Stimulated activated CD8-positive, alpha-beta memory T cell treated with anti-CD3 and anti-CD28 coated beads, Interleukin-2, amount 100 ng/mL, for 1 hour (primary cell): ENCODE measurements at places on chromosomes 11 and 22.

DNA sequence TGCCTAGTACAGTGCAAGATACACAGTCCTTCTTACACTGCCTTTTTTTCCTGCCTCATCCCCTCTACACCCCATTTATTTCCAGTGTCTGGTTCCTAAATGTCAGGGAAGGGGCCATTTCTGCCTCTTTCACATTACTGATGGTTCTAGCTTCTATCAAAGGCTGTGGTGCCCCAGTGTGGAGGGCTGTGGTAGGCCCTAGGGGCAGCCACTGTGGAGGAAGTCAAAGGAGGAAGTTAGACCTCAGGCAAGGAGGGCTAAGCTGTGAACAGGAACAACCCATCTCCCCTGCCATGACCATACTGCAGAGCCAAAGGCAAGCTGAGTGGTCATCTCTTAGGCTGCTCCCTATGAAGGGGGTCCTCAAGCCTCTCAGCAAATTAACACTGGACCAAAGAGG is 81.9 kb upstream of the CRTAM start:
- peak; percentile 29 for DNase-seq

DNA sequence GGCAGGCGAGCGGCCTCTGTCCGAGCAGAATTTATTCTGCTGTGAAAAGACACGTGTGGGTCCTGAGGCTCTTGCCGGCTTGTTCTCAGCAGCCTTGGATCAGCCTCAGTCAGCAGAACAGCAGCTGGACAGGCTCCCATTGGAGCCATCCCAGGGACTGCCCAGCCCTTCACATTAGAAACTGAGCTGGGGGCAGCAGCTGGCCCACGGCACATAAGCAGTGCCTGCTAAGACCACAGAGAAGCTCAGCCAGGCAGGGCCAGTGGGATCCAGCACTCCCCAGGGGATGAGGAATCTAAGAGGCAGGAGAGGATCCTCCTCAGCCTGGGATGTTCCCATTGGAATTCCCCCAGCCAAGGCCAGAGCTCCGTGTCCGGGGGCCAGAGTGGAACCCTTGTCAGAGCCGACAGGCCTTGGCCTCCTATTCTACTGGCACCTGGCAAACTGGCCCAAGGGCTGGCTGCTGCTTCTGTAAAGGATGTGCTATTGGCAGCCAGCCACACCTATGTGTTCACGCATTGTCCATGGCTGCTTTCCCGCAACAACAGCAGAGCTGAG is 18.2 kb downstream of the RTN4R start:
- DNase-seq, result no peak

GRCh38 chr11:81979448-81979847 is 754.2 kb downstream of the FAM181B start:
- DNase-seq, result no peak

GRCh38 chr11:32012049-32012448 is 78.8 kb upstream of the RCN1 start:
- DNase-seq, result no peak

DNA sequence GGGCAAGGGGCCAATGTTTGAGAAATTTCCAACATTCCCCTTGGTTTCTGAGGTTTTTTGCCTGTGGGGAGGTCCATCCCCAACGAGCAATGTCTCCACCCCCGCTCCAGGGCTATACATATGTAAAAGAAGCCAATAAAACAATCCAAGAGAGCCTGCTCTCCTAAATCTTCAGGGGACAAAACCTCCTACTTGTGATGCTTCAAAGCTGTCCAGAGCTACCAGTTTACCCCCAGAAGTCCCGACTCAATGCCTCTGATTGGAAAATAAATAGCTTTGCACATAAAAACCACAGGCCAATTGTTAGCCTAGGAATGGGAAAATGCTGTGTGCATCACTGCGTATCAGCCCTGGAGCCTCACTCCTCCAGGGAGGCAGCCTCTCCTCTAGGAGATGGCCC is 66.0 kb upstream of the PAX6 start:
- no peak for DNase-seq

GRCh38 chr11:109970516-109971183 is 122.5 kb upstream of the ZC3H12C start:
- DNase-seq, result no peak

DNA sequence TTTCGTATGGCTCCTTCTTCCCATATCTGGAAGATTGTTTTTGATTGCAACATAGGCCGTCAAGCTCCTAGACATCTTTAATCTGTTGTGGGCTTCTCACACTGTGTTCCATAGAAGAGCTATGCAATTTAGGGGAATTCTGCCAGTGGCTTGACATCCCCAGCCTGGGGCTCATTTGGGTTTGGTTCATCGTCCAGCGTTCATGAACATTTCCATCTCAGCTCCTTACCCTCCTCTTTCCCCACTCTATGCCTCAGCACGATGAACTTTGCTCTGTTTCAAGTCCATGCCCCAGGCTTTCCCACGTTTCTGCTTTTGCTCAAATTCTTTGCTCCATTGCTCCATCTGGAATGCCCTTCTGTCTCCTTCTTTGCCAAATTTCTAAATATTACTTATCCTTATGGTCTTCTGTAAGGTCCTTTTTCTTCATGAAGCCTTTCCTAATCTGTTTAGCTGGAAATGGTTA is 26.1 kb upstream of the CLMP start:
- no peak for DNase-seq

GRCh38 chr11:16148301-16148931 is 207.9 kb downstream of the SOX6 start:
- no peak for DNase-seq

- DNase-seq, result no peak
These were observed 3.5 kb downstream of the ARRB1 start for GRCh38 chr11:75347781-75348566.

DNA sequence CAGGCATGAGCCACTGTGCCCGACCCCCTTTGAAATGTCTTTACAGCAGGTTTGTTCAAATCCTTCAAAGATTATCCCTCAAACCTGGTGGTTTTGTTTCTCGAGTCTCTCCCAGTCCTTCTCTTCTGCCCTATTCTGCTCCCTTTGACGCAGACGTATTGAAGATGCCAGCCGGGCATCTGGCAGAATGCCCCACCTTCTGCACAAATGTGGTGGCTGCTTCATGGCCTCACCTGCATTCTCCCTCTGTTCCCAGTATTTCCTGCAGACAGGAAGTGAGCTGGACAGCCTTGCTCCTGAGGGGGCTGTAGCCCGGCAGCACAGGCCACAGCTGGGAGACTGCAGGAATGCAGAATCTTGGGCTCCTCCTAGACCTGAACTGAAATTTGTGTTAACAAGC is 4.8 kb upstream of the NAP1L4 start:
- DNase-seq, result no peak

DNA sequence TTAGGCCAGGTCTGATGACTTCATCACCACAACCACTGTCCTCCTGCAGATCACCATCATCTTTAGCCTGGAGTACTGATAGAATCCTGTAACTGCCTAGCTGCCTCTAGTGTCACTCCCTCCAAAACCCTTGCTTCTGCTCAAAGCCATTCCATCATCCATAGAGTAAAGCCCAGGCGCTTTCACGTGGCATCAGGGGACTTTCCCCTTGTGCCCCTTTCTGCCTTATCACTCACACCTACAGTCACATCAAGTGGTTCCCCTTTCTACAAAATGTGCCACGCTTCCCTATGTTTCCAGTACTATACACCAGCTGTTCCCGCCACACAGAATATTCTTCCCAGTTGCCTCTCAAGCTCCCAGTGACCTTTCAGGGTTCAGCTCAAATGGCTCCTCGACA is 75.9 kb downstream of the MN1 start:
- no peak for DNase-seq

DNA sequence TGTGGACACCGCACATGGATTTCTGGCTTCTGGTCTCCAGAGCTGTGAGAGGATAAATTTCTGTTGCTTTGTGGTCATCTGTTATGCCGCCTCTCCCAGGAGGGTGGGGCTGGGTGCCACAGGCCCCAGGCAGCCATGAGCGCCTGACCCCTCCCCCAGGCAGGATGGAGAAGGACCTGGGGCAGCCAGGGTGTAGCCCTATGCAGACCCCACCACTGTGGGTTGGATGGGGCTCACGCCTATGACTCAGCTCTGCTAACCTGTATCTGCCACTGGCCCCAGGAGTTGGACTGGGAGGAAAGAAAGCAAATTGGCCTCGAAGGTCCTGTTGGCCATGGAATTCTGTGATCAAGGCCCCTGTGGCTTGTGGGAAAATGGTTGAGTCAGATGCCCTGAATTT is 1351.1 kb downstream of the BRD1 start:
- DNase-seq, result no peak

DNA sequence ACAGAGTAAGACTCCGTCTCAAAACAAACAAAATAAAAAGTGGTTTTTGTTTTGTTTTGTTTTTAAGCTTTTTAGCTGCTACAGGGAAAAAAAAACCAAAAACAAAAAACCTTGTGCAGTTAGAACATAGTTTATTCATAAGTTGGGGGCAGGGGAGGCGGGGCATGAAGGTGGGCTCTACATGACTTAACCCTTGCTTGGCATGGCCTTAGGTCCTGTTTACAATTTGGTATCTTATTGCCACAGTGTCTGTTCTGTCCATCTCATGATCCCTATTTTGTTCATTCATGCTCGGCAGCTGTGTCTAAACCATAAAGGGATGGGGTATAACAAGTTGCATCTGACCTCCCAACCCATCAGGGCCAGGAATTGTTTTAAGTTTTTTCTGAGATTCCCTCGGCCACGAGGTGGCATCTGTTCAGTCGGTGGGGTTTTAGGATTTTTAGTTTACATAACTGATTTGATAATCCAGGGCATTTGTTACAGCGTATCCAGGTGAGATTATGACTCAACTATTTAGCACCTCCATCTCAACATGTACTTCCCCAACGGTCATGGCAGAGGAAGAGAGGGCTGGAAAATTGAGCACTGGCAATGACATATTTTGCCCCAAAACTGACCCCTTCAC is 6.9 kb downstream of the AP5B1 start:
- DNase-seq, result no peak

GRCh38 chr22:49124608-49125007 is 703.1 kb downstream of the BRD1 start:
- DNase-seq, result no peak

- no peak for DNase-seq
These were observed 413.0 kb upstream of the LARGE1 start for GRCh38 chr22:34333285-34333684.

GRCh38 chr22:23163665-23164064 is 16.6 kb upstream of the BCR start:
- DNase-seq, result no peak

DNA sequence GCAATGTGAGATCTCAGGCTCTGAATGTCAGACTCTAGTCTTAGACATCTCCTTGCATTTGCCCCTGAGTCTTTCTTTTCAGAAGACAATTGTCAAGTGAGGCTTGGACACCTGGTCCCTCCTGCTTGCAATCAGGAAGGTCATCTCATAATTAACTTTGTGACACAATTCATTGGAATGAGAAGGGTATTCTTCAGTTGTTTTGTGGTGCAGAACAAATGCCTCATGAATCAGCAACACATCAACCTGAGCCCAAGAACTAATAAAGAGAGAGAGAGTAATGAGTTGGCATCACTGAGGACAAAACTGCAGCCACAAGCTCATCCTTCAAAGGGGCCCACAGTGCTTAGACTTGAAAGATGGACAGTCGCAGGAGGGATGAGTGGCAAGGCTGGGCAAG is 375.8 kb downstream of the INSC start:
- DNase-seq, result no peak

DNA sequence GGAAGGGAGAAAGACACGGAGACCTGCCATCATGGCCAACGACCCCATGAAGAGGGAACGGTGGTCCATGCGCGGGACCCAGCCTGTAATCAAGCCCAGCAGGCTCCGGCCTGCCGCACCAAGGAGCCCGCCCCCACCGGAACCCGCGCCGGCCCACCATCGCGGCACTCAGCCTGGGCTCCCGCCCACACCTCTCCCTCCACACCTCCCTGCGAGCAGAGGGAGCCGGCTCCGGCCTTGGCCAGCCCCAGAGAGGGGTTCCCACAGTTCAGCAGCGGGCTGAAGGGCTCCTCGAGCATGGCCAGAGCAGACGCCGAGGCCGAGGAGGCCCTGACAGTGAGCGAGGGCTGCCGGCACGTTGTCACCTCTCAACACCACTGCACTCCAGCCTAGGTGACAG is 1302.8 kb upstream of the CNTN5 start:
- no peak for DNase-seq

DNA sequence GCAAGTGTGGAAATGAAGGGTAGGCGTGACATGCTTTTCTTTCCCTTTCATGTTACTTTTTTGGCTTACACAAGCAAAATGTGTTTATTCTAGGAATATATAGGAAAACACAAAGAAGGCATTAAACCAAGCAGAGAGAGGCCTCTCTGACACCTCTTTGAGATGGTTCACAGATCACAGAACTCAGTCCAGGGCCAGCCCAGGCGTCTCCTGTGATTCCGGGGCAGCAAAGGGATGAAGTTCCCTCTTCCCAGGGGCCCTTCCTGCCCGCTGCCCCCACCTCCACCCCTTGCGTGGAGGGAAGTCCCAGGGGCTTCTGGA is 78.0 kb downstream of the CACNA1I start:
- no peak for DNase-seq

GRCh38 chr11:36929401-36929800 is 331.4 kb upstream of the RAG2 start:
- DNase-seq, result no peak

GRCh38 chr11:19032990-19033389 is 27.5 kb downstream of the MRGPRX2 start:
- DNase-seq, result no peak

DNA sequence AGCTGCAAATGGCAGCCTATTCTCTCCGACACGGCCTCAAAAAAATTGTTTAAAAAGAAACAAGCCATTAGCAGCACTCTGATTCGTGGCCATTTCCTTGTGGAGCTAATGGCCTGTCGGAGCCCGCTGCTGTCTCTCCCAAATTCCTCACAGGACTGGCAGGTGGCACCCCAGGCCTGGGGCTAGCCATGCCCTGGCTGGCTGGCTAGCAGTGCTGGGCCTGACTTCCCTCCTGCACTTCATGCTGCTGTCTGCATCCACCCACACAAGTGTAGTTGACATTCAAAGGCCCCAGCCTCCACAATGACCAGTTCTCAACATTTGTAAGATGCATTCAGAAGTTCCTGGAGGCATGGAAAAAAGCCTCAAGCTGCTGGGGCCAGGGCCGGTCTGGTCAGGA is 61.5 kb downstream of the SMCO4 start:
- no peak for DNase-seq

DNA sequence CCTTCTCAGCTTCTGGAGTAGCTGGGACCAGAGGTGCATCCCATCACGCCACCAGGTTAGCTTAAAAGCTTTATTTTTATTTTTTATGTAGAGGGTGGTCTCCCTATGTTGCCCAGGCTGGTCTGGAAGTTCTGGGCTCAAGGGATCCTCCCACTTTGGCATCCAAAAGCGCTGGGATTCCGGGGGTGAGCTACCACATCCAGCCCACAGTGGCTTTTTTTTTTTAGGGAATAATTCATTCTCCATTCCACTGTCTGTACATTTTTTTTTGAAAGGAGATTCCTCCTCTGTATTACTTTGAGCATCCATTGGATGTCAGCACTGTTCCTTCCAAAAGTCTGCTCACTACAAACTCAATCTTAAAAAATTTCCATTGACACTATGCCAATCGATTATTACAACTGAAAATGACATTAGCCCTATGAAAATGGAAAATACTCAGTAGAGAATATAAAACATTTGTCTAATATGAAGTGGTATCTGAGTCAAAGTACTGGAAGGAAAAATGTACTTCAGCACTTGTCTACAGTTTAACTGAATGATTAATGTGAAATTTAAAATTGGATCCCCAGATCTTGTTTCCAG is 1.3 kb upstream of the LPXN start:
- DNase-seq, result no peak
